ENCODE measurements at places on chromosomes 2 and 18.
A peak's percentile ranks its signal among the peaks of the same experiment; 100 is the strongest.

DNA sequence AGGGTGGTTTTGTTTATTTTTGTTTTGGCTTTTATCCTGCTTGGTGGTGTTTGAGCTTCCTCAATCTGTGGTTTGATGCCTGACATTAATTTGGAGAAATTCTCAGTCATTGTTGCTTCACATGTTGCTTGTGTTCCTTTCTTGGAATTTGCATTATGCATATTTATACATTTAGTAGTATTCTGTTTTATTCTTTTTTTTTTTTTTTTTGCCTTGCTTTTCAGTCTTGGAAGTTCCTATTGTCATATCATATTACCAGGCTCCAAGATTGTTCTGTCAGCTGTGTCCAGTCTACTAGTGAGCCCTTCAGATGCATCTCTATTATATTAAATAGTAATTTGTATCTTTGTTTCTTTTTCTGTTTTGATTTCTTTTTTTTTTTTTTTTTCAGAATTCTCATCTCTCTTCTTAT is 77.0 kb downstream of the EPC2 start:
- no peak for DNase-seq

- no peak for DNase-seq
Measured at GRCh38 chr2:196944570-196944969, 18.1 kb upstream of the PGAP1 start.

DNA sequence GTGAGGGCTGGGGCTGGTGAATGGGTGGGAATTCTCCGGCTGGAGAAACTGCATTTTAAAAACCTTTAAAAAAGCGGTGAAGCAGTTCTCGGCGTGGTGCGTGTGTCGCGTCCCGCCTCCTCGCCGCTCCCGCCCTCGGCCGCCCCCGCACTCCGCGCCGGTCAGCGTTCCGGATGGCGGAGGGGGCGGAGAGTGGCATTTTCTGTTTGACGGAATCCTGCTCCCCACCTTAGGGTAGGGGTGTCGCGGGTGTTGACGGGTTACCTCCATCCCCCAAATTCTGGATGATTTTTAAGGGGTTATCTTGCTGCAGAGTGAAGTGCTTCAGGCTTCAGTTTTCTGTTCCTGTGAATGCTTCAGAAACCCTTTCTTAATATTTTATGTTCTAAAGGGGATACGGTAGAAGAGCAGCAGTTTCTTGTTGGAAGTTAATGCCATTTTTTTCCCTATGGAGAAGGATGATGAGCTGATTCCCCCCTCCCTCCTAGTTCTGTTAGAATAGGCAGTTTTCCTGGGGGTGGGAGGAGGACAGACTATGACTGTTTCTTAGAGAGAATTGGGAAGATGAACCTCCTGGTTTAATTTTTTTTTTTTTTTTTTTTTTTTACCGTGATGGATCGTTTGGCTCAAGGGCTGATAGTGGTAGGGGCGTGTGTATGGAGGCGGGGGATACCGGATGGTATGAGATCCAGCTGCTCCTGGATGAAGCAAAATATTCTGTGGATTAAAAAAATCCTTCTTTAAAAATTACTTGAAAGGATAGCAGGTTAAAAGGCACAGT is 756 bp downstream of the ABI2 start:
- no peak for DNase-seq

DNA sequence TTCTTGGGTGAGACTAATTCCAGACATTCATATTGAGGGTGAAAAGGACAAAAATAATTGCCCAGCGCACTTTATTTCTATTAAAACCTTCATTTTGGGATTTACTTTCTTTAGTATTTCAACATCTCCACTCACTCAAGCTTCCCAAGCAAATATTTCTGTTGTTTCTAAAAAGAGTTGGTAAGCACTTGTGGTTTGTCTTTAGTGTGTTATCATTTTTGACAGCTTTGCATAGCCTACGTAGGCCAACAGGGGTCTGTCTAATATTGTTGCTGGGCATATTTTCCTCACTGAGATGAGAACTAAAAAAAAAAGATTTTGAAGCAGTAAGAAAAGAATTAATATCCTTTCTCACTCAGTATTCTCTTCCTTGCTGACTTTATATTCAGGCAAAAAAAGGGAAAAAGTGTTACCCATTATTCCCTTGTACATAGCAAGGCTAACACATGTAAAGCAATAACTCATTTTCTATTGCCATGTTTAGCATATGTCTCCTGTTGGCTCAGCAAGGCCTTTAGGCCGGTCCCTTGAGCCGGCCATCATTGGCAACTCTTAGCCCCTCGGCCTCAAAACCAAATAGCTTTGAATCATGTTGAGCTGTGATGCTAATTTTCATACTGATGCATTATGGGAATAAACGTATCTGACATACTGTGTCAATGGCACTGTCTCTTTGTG is 494.2 kb downstream of the ARHGAP15 start:
- no peak for DNase-seq

DNA sequence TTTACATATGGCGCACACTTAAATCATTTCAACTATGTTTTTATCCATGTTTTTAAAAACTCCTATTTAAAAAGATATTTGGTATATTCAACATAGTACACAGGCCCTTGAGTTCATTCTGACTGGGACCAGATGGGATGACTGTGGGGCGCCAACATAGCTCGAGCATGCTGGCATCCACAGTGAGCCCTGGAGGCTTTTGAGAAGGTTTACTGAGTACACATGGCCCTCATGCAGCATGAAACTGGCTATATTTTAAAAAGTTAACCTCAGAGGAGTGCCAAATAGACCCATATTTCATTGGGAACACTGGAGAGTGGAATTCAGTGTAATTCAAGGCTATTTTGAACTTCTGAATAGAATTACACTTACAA is 83.6 kb downstream of the CCDC85A start:
- DNase-seq, result no peak

DNA sequence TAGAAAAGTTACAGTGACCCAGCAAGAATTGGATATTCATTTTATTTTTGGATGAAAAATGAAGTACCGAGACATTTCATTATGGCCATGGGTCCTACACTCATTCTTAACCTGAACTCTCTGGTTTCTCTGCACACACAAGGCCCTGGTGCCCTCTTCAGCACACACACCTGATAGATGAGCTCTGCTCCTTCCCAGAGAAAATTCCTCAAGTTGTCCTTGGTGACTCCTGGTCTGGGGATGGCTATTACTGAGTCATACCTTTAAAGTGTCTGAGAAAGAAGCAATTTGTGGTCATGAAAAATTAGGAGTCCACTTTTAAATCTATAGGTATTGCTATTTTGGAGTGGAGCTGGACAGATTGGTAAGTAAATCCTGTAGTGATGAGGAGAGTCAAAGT is 311.5 kb downstream of the CDH2 start:
- DNase-seq, result no peak

- peak; percentile 68 for DNase-seq
Measured at GRCh38 chr2:237858294-237859081, 935 bp upstream of the RAMP1 start.

DNA sequence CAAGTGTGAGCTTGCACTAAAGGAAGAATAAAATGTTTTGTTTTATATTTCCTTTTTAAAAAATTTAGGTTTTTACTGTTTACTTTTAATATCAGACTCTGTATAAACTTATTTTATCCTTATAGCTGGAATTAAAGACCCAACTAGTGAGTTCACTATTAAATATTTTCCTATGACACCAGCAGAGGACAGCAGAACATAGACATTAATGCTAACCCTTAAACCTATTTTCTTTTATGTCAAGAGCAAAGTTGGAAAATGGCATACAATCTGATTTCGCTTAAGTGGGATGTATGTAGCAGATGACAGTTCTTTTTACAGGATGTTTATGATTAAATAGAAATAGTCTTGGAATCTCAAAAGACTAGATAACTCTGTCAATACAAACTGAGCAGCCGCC is 188.2 kb upstream of the XIRP2 start:
- DNase-seq, result no peak

GRCh38 chr2:152428800-152429582 is 94.0 kb downstream of the FMNL2 start:
- DNase-seq, result no peak

GRCh38 chr2:161952783-161953191 is 121.2 kb downstream of the DPP4 start:
- DNase-seq, result no peak

GRCh38 chr18:50982802-50983179 is 15.0 kb downstream of the ELAC1 start:
- DNase-seq, result no peak

DNA sequence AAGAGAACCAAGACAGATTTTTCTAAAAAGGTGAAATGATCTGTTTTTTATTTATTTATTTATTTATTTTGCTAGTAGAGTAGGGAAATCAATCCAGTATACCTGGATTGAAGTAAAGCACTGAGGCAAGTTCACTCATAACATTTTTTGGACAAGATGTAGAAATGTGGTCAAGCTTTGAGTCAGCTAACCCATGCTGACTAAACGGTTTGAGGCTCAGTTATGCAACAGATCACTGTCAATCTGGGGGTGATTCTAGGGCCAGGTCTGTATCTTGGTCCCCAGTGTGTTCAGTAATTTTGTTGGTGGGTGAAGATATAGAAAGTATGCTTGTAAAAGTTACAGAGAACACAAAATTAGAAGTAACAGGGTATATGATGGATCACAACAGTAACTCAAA is 60.2 kb downstream of the RMDN2 start:
- peak; percentile 83 for DNase-seq

GRCh38 chr18:7096838-7097237 is 20.8 kb downstream of the LAMA1 start:
- no peak for DNase-seq

DNA sequence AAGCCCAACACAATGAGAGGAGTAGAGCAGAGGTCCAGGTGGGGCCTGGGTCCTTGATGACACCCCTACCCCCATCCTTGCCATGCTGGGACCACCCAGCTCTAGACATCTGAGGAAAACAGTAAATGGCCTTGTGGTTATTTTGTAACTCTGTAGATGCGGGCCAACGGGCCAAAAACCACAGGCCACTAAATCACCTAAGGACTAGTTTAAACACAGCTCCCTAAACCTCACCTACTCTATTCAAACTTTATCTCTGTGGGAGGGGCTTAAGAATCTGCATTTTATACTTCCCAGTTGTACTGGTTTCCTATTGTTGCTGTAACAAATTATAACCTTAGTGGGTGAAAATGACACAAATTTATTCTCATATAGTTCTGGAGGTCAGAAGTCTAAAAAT is 19.0 kb upstream of the SERTAD2 start:
- no peak for DNase-seq

DNA sequence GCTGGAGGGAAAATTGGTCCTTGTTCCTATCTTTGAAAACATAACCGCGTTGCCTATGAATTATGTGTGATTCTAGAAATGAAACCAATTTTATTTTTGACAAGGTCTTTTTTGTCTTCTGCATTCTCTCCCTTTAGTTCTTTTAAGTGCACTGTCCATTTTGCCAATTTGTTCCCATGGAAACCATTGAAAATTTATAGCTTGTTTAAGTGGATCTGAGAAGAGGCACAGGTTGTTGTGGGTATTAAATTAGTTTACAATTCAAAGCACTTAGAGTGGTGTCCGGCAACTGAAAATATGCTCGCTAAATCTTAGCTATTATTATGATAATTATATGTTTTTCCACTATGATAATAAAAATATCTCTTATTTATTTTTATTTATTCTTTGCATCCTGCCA is 107.5 kb upstream of the FSHR start:
- no peak for DNase-seq

DNA sequence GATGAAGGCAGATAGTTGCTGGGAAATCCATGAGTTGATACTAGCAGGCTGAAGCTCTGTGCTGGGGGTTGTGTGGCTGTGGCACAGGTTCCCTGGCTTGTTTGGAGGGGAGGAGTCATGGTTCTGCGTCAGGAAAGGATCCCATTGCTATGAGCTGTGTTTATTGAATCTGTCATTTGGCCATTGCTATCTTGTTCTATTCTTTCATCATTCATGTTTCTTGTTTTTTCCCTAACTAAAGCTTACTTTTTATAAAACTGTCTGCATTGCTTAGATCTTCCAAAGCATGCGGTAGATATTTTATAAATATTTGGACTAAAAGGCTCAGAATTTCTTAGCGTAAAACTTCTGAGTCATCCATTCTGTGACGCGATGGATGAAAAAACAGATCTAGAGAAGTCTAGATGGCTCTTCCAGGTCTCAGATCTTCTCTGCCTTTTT is 335.3 kb downstream of the PTPRM start:
- peak; percentile 35 for DNase-seq

DNA sequence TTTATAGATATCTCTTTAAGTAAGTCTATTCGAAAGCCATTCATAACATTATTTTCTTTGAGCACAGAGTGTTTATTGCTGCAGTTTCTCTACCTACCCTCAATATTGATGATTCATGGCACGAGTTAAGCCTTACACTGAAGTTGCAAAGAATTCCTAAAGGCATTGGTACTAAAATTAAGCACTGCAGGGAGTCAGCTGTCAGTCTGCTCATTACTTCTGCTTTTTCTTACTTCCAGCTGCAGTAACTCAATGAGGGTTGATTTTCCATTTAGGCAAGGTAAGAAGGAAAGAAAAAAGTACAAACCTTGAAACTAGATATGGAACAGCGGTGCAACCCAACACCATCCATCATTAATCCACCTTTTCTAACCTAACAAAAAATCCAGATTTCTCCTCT is 65.2 kb downstream of the RNF152 start:
- no peak for DNase-seq

GRCh38 chr2:105910497-105911238 is 166.0 kb downstream of the NCK2 start:
- no peak for DNase-seq

- peak; percentile 26 for DNase-seq
Measured at GRCh38 chr18:11553098-11553940, 56.1 kb upstream of the SLC35G4 start.

DNA sequence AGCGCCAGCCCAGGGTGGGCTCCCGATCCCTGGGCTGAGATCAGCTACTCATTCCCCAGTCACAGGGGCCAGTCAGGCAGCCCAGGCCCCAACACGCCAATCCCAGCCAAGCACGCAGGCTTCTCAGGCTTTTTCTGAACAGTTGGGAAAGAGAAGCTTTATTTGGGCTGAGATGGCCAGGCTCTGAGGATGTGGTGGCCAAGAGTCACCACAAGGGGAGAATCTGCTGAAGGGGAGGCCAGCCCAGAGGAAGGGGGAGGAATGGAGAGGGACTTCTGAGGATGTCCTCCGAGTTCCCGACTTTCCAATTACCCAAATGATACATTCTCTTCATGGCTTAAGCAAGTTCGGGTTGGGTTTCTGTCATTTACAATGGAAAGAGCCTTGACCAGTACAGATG is 2.8 kb upstream of the DIPK1C start:
- DNase-seq, result no peak

All from stromal cell of bone marrow (primary cell).